Activated naive CD4-positive, alpha-beta T cell (primary cell): ENCODE measurements at places on chromosomes 1 and 21.

DNA sequence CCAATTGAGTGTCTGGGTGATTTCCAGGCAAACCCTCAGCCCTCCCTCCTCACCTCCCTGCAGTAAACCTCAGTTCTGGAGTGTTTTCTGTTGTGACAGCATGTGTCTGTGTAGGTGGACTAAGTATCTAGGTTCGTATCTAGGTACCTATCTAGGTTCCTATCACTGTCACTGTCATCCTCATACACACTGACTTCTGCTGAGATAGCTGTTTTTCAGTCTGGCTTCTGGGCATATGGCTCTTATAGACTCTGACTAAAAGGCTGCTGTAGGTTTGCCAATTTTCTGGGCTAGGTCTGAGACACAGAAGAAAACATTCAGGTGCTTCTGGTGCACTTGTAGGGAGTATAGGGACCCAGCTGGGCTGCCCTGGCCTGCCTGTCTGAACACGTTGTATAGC is 8.1 kb upstream of the TRIM67 start:
- DNase-seq, result no peak

- DNase-seq, result no peak
Observed at GRCh38 chr1:94554580-94554979, 13.0 kb upstream of the F3 start.

- DNase-seq, result no peak
Observed at GRCh38 chr1:107782217-107782845, 182.6 kb downstream of the VAV3 start.

DNA sequence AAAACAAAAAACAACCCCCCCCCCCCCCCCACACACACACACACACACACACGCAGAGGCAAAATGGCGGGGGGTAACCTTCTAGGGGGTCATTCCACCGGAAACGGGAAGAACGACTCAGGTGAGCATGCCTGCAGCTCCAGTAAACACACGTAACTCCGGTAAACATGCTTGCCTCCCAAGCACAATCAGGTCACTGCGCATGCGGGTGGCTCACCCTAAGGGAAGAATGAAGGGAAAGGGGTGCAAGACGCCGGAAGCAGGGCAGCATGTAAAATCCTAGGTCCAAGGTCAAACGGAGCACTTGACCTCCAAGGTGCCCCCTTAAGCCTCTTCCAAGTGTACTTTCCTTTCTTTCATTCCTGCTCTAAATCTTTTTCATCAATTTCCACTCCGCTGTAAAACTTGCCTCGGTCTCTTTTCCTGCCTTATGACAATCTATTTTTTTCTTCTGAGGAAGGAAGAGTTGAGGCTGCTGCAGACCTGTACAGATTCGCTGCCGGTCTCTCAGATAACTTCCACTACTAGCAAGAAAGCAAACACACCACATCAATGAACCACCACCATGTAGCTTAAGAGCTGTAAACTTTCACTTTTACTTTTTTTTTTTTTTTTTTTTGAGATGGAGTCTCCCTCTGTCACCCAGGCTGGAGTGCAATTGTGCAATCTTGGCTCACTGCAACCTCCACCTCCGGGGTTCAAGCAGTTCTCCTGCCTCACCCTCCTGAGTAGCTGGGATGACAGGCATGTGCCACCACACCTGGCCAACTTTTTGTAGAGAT is 21.0 kb upstream of the CBR3 start:
- peak; percentile 23 for DNase-seq

- no peak for DNase-seq
Observed at GRCh38 chr1:17684810-17685209, 70.3 kb upstream of the ACTL8 start.

DNA sequence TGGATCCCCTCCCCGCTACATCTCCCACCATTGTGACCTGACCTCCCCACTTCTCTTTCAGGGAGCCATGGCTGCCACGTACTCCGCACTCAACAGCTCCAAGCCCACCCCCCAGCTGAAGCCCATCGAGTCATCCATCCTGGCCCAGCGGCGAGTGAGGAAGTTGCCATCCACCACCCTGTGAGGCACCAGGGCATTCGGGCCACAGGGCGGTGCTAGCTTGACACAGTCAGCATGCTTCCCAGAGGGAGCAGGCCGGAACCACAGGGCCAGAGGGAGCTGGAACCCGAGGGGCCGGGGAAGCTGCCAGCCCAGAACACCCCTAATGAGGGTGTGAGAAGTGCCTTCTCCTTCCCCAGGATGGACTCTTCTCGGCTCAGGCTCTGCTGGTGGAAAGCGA is 44.5 kb downstream of the RPS6KA1 start:
- DNase-seq, result no peak

- no peak for DNase-seq
Observed at GRCh38 chr1:156814571-156815260, 1.9 kb downstream of the SH2D2A start.

- DNase-seq, result peak; percentile 6
Observed at GRCh38 chr1:183956559-183957188, 80.9 kb downstream of the COLGALT2 start.

- DNase-seq, result no peak
Observed at GRCh38 chr1:193456811-193457280, 270.4 kb upstream of the B3GALT2 start.

GRCh38 chr1:99358770-99359169 is 94.5 kb downstream of the PLPPR4 start:
- no peak for DNase-seq

- DNase-seq, result no peak
Observed at GRCh38 chr1:220300442-220301121, 28.3 kb upstream of the RAB3GAP2 start.

DNA sequence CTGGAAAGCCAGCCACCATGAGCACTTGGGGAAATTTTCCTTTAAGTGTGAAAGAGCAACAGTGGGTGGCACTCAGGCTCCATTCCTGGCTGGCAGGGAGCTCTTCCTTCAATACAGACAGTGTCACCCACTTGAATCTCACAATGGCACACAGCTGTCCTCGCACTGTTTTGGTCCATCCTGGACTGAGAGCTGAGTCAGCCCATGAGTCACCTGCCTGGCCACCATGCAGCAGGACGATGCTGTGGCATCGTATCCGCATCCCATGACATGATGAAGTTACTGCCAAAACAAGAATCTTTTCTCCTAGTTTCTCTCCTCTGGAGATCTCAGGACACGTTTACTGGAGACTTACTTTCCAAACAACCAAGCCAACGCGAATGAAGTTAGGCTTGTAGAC is 6.0 kb downstream of the TMPRSS2 start:
- no peak for DNase-seq
